Esophagus muscularis mucosa (tissue), 4 donors: ENCODE measurements at places on chromosomes 2 and 18. TPM values are rescaled to one million over a fixed set of nuclear protein-coding genes. Genes with fewer than 3 reads are reported as not detected.
A peak's percentile ranks its signal among the peaks of the same experiment; 100 is the strongest.

- no peaks in the 10 kb centered on the region for H3K4me1 ChIP-seq
- no peaks in the 10 kb centered on the region for H3K36me3 ChIP-seq
- H3K27ac ChIP-seq = no peak overlapping the region
- peak; percentile 31 for DNase-seq
- H3K27me3 ChIP-seq = no peaks in the 10 kb centered on the region
- H3K4me3 ChIP-seq = no peak overlapping the region
Measured at GRCh38 chr2:200635251-200635650, 49.4 kb downstream of the AOX1 start.

- no peaks in the 10 kb centered on the region for H3K4me1 ChIP-seq
- no peaks in the 10 kb centered on the region for H3K36me3 ChIP-seq
- no peak for DNase-seq
- H3K4me3 ChIP-seq = no peak overlapping the region
- no peaks in the 10 kb centered on the region for H3K27me3 ChIP-seq
Measured at GRCh38 chr2:149849591-149849990, 262.0 kb upstream of the MMADHC start.

DNA sequence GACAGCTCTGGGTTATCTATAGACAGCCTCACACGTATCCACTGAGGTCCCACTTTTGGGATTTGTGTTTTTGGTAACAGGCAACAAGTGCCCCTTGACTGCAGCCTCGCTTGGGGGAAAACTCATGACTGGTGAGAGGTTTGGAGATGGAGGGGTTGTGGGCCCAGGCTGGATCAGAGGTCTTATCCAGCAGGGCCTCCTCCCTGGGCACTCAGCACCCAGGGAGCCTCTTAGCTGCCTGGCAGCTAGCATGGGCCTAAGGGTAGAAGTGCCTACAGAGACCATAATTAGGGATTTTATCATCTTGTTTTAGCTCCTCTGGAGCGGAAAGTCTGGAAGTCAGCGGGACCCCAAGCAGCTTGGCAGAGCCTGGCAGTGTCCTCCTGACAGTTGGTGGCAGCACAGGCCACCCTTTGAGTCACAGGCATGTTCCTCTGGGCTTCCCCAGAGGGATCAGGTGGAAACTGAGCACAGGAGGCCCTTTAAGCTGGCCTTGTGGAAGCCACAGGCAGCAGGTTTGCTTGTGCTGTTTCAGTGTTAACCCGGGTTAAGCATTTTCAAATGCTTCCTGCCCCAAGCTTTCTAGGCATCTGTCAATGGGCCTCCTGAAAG, 143.1 kb downstream of the KCTD1 start:
- peak; percentile 75 for DNase-seq
- no peaks in the 10 kb centered on the region for H3K36me3 ChIP-seq
- H3K4me1 ChIP-seq = no peaks in the 10 kb centered on the region
- no peak overlapping the region for H3K4me3 ChIP-seq
- H3K27ac ChIP-seq = no peak overlapping the region

RAD51AP2 gene
- total RNA-seq = not detected

QPCT gene
- 1.2 TPM for total RNA-seq
